ENCODE measurements at places on chromosomes 7 and 10. TPM values are rescaled to one million over a fixed set of nuclear protein-coding genes. Genes with fewer than 3 reads are reported as not detected.

DNA sequence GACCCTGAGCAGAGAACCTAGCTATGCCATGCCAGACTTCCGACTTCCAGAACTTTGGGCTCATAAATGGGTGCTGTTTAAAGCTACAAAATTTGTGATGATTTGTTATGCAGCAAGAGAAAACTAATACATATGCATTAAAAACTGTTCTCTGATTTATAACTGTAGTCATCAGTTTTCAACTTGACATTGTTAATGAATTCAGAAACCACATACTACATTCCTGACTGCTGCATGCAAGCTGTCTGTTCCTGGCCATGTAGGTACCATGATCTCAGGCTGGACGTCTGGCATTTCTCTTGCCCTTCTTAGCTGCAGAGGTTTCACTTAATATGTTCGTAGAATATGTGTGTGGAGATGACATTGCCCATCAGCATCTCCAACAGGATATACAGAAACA, 28.4 kb downstream of the MKX start:
- DNase-seq = no peak

DNA sequence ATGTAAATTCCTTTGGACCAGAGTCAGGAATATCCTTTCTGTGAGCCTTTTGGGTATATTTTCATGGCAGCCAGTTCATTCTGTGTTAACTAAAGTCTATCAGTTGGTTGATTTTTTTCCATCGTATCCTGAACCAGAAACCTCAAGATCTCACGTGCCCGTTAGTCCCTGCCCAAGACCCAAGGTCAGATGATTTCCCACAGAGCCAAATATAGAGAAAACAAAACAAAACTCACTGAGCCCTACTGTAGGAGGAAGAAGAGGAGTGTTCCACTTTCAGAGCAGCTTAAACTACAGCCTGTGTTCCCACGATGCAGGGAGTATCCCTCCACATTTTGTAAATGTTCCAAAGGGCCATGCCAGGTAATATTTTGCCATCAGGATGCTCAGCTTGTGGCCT, 96.0 kb upstream of the ADO start:
- no peak for DNase-seq

GRCh38 chr10:97596101-97597082, 6.9 kb downstream of the C10orf62 start:
- DNase-seq = no peak

DNA sequence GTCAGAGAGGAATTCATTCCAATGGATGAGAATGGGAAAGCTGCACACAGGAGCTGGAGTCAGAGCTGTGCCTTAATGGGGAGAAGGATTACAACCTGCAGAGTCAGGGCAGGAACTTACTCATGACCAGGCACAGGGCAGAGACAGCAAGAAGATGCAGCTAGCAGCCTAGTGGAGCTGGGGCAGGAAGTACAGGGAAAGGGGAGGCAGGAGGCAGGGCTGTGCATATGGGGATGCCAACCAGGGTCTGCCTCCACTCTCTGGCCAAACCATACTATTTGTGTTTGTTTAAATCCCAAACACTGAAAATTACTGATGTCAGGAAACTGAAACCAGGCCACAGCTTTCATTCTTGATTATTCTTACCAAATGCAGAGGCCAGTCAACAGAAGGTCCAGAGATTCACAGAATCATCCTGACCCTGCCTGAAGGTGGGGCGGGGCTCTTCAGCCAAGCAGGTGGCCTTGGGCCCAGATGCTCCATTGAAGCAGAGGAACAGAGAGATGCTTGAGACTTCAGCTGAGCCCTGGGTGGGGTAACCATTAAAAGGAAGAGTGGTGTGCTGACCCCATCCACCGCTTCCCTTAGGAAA, 461.9 kb downstream of the KCNMA1 start:
- no peak for DNase-seq

Gene GRK5
- 23.0 TPM for total RNA-seq

GRCh38 chr7:22952306-22953015, 61.5 kb downstream of the HYCC1 start:
- no peak for DNase-seq

- no peak for DNase-seq
These were observed 1.5 kb downstream of the SVOPL start for GRCh38 chr7:138699661-138700060.

- DNase-seq = no peak
These were observed 290.9 kb upstream of the SP8 start for GRCh38 chr7:21077602-21078001.

DNA sequence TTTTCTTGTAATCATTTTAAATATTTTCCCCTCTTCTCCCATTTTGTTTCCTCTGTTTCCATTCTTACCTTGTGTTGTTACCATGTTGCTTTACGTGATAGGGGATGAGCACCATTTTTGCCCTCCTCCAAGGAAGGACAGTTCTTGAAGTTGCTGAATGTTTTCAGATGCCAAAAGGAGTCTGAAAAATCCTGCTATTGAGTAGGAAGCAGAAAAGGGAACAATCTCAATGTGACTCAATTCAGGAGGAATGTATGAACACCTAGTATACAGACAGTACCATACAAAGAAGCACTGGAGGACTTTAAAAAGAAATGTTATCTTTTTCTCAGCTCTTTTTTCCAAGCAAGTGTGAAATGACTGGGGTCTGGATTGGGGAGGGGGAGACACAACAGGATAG, 5.1 kb upstream of the NAMPT start:
- DNase-seq = no peak
